Ecto neural progenitor cell (in vitro differentiated cells): ENCODE measurements at places on chromosomes 4 and X.

DNA sequence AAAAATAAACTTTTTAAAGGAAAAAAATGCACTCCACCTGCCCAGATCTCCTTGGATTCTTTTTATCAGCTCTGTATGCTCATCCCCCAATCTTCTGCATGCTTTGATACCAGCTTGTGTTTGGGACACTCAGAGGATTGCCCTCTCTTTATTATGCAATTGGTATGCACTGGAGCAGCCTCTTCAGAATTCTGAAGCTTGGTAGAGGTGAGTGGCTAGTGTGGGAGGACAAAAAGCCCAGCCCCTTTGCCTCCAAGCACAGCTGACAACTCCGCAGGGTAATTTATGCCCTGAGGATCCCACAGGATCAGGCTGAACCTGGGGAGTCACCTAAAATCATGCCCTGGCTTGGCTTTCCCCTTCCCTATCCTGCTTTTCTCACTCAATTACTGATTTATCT lies 16.7 kb downstream of the IL21 start:
- DNase-seq: no peak

- no peak for DNase-seq
Measured at GRCh38 chrX:13778916-13779315, 38.0 kb downstream of the GPM6B start.

GRCh38 chrX:47446431-47446830 lies 36.6 kb downstream of the ZNF41 start:
- DNase-seq: no peak

DNA sequence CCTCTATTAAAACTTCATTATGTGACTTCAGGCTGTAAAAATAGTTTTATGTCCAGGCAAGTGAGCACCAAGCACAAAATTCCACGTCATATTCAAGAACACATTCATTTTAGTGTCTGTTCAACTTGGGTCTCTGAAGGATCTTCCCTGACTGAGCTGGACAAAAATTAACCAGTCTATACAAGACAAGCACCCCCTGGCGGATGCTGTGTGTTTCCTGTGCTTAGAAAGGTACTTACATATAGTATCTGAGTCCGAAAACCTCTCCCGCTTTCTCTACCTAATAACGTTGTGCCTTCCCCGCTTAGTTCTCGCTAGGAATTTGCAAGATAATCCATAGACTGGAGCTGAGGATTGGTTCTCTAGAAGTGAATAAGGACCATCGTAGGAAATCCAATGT lies 2214.5 kb upstream of the TENM3 start:
- DNase-seq: peak; percentile 63

GRCh38 chrX:154991476-154991875 lies 31.0 kb downstream of the F8 start:
- DNase-seq: no peak

GRCh38 chr4:77827343-77827742 lies 8.2 kb upstream of the CNOT6L start:
- no peak for DNase-seq

DNA sequence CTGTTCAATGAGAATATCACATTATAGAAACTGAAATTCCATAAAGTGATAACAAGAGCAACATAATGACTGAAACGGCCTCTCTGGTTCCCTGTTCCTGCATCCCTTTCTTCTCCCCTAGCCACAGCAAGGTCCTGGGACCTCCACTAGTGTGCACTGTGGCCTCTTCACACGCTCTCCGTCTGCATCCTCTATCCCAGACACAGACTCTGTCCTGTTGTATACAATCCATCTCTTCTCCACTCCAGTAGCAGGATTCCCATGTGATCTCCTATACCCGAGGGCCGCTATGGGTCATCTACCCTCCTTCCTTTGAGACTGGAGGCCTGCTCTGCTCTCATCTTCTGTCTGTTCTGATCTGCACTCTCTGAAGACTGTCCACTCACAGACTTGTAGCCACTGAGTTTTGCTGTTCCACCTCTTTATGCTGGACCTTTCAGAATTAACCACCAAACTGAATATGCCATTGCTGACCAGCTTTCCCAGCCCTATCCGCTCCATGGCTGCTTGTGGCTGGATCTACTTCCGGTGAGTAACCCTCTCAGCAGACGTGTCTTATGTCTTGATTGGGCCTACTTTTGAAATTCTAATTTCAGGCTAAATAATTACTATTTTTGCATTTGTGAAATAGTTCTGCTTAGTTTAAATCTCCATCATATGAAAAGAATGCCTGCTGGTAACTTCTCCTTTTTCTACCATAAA lies 105.1 kb upstream of the NAP1L5 start:
- no peak for DNase-seq

- DNase-seq: no peak
Measured at GRCh38 chrX:151695583-151696340, 504 bp downstream of the PRRG3 start.

DNA sequence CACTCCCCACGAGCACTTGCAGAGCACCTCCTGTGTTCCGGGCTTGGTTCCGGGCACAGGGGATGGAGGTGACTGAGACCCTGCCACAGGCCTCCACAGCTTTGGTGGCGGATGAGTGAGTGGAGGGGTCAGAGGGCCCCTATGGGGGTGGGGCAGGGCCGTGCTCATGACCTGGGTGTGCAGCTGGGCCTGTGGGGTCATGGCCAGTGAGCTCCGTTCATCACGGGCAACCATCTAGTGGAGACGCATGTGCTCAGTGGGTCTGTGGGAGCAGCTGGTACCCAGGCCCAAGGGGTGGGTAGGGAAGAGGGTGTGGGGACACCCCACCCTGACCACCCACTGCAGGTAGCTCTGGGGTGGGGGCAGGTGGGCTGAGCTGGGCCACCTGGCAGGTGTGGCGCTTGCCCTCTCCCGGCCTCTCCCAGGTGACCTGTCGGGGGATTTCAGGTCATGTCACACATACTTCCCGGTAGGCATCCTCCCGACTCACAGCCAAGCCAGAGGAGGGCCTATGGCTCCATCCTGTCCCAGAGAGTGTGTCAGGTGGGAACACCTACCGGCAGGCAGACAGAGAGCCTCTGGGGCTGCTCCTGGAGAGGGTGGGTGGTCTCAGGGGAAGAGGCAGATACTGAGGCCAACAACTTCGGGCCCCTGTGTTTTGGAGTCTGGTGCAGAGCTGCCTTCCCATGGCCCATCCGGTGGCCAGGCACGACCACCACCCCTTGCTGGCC lies 3.6 kb downstream of the PSAPL1 start:
- DNase-seq: no peak

DNA sequence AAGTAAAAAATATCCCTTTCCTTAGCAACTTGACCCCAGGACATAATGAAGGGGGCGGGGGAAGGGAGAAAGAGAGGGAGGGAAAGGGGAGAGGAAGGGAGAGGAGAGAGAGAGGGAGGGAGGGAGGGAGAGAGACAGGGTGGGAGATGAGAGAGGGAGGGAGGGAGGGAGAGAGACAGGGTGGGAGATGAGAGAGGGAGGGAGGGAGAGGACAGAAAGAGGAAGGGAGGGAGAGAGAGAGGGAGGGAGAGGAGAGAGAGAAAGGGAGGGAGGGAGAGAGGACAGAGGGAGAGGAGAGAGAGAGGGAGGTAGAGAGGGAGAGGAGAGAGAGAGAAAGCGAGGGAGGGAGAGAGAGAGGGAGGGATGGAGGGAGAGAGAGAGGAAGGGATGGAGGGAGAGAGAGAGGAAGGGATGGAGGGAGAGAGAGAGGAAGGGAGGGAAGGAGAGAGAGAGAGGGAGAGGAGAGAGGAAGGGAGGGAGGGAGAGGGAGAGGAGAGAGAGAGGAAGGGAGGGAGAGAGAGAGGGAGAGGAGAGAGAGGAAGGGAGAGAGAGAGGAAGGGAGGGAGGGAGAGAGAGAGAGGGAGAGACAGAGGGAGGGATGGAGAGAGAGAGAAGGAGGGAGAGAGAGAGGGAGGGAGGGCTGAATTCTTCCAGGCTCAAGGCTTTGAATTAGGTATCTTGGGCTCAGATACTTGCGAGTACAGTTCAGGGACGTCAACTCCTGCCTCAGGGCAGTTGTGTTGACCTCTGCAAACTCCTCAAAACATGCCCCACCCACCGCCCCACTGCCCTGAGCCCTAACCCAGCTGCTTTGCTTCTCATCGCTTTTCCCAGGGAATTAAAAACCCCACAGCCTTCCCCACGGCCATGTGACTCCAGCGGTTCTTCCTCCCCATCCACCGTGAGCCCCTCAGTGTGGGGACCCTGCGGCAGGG lies 40.0 kb upstream of the ADRA2C start:
- DNase-seq: no peak

- no peak for DNase-seq
Measured at GRCh38 chr4:93788712-93789111, 39.8 kb upstream of the ATOH1 start.

GRCh38 chrX:21384178-21384577 lies 10.0 kb downstream of the CNKSR2 start:
- DNase-seq: no peak

- no peak for DNase-seq
Measured at GRCh38 chr4:142324572-142324971, 521.5 kb downstream of the INPP4B start.

GRCh38 chr4:47954677-47955076 lies 40.3 kb upstream of the NFXL1 start:
- DNase-seq: no peak

DNA sequence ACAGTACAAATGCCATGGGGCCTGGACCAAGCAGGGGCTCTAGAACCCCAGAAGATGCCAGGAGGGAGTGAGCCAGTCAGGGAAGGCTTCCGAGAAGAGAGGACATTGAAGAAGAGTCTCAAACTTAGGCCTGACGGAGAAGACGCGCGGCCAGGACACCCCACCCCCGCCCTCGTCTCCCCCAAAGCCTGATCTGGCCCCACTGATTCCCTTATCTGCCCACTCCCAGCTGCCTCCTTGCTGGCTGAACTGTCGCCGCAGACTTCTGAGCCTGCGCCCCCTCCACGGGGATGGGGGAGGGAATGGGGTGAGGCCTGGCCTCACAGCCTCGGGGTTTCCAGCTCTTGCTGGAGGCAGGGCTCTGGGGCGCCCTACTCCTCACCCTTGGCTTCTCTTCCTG lies 3.6 kb upstream of the GATA1 start:
- DNase-seq: no peak

DNA sequence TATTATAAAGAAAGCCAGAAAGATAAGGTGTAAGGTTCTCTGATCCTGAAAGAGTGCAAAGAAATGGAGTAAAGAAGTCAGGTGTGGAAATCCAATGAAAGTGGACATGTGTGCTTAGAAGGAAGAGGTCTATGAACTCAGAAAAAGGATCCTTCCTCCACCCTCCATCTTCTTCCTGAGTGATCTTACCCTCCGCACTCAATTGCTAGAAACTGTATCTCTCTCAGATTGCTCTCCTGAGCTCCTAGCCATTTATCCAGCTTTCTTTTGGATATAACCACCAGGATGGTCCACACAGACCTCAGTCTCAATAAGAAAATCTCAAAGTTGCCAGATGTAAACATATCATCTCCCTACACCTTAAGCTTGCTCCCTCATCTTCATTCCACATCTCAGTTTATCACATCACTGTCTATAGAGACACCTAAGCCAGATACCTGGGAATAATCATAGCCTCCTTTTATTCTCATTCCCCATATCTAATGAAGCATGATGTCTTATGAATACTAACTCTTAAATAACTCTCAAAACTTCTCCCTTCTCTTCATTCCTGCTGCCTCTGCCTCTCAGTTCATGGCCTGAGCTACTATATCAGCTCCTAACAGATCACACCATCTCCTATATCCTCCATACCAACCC lies 573 bp downstream of the SERPINA7 start:
- no peak for DNase-seq

- no peak for DNase-seq
Measured at GRCh38 chrX:139200346-139200745, 330.2 kb upstream of the F9 start.

DNA sequence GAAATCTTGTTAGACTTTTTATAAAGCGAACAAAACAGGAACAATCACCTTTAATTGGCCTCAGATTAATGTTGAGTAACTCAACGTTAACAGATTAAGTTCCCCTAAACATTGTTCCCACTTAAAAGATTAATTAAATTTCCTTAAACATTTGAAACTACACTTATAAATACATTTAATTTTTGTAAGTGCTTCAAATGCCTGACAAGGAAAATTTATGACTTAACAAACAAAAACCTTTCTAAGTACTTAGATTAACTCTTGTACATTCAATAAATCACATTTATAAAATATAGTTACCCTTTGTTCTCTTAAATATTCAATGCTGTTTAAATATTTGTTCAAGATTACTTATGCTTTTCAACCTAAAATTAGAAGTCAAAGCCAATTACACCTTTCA lies 39.4 kb upstream of the OCIAD2 start:
- DNase-seq: no peak

- DNase-seq: no peak
Measured at GRCh38 chrX:12469296-12469695, 321.9 kb upstream of the PRPS2 start.

DNA sequence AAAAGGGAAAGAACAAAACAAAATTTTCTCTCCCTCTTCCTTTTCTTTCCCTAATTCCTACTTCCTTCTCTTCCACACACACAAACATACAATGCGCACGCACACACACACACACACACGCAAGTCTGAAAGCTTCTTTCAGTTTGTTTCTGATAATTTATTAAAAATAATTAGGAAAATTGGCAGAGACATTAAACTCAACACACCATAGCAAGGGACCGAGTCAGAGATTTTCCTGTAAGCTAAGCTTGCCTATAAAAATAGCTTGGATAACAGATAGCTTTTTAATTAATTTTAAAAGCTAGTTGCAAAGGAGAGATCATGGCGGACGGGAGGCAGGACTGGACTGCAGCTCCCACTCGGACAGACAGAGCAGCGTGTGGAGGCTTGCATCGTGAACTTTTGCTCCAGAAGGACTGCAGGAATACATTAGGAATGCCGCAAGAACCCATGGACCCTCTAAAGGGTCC lies 92.6 kb upstream of the MAPK10 start:
- no peak for DNase-seq

- DNase-seq: no peak
Measured at GRCh38 chrX:44344194-44344593, 722 bp upstream of the EFHC2 start.

- no peak for DNase-seq
Measured at GRCh38 chr4:18754180-18754579, 732.6 kb upstream of the LCORL start.

DNA sequence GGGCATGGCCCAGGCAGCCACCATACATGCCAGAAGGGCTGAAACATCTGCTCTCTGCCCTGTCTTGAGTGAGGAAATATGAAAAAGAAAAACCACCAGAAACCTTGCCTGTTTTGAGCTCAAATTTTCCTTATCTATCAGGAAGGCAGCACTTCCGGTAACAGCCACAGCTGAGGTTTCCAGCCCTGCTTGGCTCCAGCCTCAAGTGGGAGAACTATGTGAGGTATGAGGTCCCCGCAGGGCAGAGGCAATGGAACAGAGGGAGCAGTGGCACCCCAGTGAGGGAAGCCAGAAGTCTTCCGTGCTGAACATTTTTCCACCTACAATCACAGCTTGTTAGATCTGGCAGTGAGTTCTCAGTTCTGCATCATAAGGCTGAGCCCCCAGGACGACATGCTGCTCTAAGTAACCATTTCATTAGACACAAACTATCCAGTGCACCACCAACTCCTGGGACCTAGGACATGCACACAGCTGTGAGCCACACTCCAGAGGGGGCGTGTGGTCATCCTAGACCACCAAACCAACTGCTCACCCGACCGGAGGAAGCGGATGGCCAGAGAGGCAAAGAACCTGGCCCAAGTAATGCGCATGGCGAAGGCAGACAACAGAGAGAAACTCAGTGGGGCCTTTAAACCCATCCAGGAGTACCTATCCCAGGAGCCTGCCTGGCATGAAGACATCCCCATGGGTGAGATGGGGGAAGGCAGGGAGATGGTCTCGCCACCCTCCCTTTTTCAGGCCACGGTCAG lies 22.6 kb downstream of the WDR1 start:
- no peak for DNase-seq
